ENCODE measurements at places on chromosomes 16 and 17.

- no peak for DNase-seq
Observed at GRCh38 chr17:34822007-34822739, 139.1 kb downstream of the CCT6B start.

DNA sequence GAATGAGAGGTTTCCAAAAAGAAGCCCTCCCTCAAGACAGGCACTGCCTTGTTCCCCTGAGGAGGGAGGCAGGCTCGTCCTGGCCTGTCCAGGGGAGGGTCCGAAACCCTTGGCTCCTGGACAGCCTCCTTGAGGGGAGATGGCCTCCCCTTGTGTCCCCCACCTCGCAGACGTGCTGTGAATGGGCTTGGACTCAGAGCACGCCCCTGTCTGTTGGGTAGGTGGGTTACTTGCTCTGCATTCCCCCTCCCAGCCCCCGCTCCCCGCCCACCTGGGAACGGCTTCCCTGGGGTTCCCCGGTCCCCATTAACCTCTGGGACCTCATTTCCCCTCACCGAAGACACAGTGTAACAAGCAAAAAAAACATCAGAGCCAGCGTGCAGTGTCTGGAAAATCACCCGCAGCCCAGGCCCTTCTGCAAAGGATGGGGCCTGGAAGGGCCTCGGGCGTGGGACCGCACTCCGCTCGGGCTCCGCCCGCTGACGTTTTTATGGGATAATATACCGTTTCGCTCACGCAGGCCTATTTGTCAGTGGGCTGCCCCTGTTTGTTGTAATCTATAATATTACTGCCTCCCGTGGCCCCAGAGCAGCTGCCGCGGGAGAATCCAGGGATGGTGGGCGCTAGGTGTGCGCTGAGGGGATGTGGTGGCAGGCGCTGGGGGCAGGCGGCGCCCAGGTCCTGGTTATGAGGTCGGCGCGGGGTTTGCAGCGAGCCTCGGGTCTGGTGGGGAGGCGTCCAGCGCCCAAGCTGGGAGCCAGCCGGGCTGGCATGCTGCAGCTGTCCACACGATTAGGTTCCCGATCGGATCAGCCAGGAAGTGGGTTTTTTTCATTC lies 11.1 kb downstream of the BAHCC1 start:
- DNase-seq, result no peak

- DNase-seq, result no peak
Observed at GRCh38 chr17:80989586-80989913, 2.1 kb upstream of the CHMP6 start.

DNA sequence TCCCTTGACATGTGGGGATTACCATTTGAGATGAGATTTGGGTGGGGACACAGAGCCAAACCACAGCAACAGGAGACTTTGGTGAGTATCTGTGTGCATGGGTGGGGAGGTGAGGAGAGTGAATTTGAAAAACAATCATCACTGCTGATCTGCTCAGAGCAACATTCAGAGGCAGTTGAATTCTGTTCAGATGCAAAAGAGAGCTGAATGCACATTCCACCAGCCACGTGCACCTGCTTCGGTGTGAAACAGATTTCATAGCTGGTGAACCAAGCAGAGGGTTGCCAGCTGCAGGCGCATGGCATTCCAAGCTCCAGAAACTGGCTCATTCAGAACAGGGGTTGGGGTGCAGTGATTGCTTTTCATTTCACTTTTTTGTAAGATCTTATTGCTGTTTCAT lies 233.1 kb upstream of the FOXF1 start:
- DNase-seq, result no peak

Data from epithelial cell of prostate (primary cell).